Lower lobe of right lung (tissue), 2 donors: ENCODE measurements at places on chromosomes 12 and 14. TPM values are rescaled to one million over a fixed set of nuclear protein-coding genes. Genes with fewer than 3 reads are reported as not detected.

Gene RBP5
- total RNA-seq = 1.1 TPM

Gene MYF6
- total RNA-seq = not detected

Gene RASSF9
- total RNA-seq = 11.0 TPM

Gene MSI1
- total RNA-seq = 0.44 TPM
